ENCODE measurements at places on chromosomes 1 and 21. TPM values are rescaled to one million over a fixed set of nuclear protein-coding genes. Genes with fewer than 3 reads are reported as not detected.

DNA sequence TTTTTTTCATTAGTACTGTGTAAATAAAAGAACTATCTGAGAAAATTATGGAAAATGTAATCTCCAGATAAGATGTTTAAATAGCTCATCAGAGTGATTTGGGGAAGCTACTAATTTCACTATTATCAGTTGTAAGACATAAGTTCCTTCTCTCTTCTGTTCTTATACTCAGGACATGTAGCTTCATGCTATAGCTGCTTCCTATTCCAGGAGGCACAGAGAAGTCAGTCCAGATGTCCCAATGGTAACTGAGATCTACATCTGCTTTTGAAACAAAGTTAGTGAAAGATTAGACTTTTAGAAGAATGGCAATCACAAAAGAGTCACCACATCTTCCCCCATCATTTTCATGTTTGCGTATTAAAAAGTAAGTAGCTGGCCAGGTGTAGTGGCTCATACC, 5.6 kb downstream of the MAP3K21 start:
- DNase-seq, result no peak

DNA sequence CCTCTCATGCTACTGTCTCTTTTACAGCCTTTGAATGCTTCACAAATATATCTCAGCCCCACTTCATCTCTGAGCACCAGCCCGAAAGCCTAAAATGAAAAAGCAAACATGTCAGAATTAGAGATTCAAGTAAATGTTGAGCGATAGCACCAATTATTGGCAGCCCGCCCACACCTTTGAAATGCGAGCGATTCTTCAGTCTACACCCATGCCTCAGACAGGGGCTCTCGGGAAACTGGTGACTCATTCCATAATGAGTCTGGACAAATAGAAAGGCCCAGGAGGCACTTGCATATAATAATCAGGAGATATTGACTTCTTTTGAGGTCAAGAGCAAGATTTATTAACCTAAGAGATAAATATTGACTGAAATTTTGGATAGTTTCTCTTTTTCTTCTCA, 487.3 kb upstream of the PTBP2 start:
- peak; percentile 23 for DNase-seq

DOP1B gene
- 3.8 TPM for polyA plus RNA-seq

AKR7A3 gene
- 0.17 TPM for polyA plus RNA-seq

DNA sequence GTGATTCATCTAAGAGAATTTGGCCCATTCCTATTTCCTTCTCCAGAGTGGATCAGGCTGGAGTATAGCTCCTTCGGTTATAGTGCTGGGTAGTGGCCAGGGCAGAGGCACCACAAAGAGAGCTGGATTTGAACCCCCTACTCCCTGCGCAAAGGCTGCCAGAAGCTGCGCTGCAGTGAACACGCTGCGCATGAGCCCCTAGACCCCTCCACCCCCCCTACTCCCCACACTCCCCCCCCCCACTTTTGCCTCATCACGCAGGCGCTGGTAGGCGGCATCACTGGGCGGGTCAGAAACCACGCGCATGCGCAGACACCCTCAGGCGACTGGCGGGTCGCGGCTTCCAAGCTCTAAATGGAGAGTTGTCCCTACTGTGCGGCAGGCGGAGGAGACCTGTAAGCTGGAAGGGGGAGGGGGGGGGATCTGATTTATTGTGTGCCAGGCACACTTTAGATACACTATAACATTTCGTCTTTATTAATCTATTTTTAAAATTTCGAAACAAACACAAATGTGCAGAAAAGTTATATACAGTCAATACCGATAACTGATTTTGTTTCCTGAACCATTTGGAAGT, 38.7 kb upstream of the HMGN1 start:
- DNase-seq, result peak; percentile 88

- DNase-seq, result no peak
These were observed 65.4 kb downstream of the SLC35A3 start for GRCh38 chr1:100035214-100035613.

TFF3 gene
- polyA plus RNA-seq, result not detected

DNA sequence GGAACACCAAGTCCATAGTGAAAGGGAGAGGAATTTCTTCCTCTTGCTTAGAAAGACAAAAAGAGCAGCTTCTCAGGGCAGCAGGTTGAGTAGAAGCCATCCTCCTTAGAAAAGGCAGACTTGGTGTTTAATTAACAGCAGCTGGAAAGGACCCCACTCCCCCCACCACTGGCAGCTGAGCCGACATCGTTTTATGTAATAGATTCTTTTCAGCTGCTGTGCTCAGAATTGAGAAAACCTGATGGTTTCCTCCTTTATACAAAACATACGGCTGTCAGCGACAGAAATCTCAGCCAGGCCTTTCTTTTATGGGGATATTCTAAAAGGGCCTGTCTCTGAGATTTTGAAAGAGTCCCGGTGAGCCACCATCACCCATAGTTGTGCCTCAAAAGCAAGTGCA, 49.9 kb downstream of the MAN1C1 start:
- DNase-seq, result no peak

GRCh38 chr1:173475564-173476196, 1.5 kb upstream of the PRDX6 start:
- no peak for DNase-seq

TNNI3K gene
- not detected for polyA plus RNA-seq

TPTE gene
- polyA plus RNA-seq, result not detected

GRCh38 chr1:217109928-217110327, 386.7 kb upstream of the ESRRG start:
- no peak for DNase-seq

MRPL55 gene
- polyA plus RNA-seq, result 80.0 TPM

ORC1 gene
- polyA plus RNA-seq, result 18.9 TPM

DNA sequence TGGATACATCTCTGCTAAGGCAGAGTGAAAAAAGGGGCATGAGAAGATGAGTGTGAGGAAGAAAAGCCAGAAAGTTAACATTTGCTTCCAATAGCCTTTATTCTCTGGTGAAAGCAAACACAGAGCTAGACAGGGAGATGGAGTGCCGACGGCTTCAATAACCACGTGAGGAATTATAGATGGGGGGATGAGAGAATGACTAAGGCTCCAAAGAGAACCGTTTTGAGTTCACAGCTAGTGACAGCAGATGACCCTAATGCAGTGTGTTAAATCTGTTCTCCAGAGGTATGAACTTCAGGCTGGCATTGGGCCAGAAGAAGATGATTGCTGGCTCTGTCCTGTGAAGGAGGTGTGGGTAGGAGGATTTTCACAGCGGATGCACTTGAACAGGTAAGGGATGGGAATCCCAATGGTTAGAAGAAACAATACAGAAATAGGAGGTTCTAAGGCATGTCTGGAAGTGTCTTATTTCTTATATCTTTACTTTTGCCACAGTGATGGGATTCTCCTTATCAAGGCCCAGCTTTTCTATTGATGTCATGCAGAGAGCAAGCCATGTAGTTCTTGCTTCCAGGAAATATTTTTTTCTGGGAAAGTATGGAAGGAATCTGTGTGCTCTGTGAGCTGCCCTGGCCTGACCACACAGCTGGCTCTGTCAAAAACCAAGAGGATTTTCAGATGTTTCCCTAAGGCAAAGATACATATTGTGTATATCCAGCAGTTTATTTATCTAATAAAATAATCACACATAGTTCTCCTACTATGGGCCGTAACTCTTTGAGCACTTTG, 573.8 kb downstream of the LTN1 start:
- no peak for DNase-seq

BECN2 gene
- not detected for polyA plus RNA-seq

- DNase-seq, result no peak
These were observed 23.7 kb downstream of the PRRX1 start for GRCh38 chr1:170687621-170688020.

PRAMEF5 gene
- not detected for polyA plus RNA-seq

DNA sequence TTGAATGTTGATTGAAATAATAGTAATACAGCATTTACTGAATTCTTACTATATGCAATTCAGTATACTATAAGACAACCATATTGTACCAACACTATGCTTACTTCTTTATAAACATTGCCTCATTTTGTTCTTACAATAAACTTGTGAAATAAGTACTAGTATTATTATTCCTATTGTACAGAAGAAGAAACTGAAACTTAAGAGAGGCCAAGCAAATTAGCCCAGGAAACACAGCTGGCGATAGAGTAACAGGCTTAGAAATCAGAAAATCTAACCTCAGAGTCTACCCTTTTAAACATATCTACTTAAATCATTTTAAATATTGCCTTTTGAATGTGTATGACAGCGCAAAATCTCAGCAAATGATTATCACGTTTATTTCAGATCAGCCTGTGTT, 41.7 kb downstream of the FASLG start:
- no peak for DNase-seq

RNF186 gene
- polyA plus RNA-seq, result not detected

DNA sequence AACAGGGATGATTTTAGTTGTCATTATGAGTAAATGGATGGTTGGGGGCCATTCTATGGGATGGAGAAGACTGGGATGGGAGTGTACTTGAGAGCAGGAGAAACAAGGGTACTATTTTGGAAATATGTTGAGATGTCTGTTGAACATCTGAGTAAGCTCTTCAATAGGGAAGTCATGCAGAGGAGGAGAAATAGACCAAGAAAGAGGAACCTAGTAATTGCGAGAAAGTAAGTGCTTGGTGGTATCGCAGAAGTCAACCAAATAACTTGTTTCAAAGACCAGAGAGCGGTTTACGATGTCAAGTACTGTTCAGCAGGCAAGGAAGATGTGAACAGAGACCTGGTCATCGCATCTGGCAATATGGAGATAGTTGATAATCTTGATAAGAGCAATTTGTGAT, 22.4 kb upstream of the CHRM3 start:
- no peak for DNase-seq

- DNase-seq, result no peak
These were observed 56.8 kb downstream of the LUZP1 start for GRCh38 chr1:23111600-23112535.

ERICH3 gene
- polyA plus RNA-seq, result not detected

GRCh38 chr1:26574018-26574417, 44.5 kb downstream of the RPS6KA1 start:
- no peak for DNase-seq

B3GALT2 gene
- not detected for polyA plus RNA-seq

DNA sequence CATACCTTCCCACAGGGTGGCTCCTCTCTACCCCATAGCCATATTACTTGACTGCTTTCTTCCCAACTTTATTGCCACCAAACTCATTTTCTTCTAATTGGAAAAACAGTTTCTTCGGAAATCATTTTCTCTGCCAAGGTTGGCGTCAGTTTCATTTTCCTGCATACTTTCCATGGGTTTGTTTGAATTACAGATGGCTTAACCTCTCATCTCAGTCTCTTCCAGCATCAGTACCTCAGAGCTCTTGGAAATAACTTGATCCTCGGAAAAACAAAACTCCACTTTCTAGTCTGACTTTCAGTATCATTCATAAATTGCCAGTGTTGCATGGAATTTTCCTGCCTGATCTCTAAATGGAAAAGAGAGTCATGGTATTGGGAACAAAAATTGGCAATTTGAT, 20.3 kb upstream of the PRDM2 start:
- no peak for DNase-seq

GRCh38 chr1:145997718-145998023, 1.3 kb upstream of the TXNIP start:
- no peak for DNase-seq

KIRREL1 gene
- polyA plus RNA-seq, result 41.3 TPM

- no peak for DNase-seq
These were observed 634 bp upstream of the SPATA6 start for GRCh38 chr1:48472638-48473037.
